ENCODE measurements at places on chromosomes 6 and 20. TPM values are rescaled to one million over a fixed set of nuclear protein-coding genes. Genes with fewer than 3 reads are reported as not detected.

DNA sequence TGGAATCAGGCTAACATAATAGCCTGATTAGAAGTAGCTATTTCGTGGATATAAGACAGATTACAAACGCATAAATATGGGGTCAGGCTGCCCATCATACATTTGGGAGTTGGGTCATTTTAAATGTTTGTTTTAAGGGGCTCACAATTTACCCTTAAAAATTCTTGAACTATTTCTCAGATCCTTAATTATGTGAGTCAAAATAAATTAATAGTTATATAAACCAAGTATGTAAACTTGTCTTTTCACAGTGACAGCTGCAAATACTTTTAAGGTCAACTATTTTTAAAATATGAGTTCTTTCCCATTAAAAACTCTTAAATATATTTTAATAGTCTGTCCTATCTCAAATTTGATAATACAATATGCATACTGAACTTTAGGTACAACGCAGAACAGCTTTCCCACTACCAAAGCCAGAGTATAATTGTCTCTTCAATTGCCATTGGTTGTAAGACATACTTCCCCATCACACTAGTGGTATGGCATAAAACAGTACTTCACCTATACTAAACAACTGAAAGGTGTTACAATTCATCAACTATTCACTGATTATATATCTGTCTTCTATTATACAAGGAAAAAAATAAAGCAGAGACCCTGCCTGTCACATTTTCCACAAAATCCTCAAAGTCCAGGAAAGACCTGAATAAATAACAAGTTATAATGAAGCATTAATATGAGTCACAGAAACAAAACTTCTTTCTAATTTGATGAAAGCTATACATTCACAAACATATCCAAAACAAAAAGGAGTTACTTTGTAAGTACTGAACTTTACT, 80.8 kb upstream of the COL21A1 start:
- no peak for DNase-seq

- no peak for DNase-seq
Observed at GRCh38 chr6:53822401-53823125, 27.8 kb downstream of the LRRC1 start.

- no peak for DNase-seq
Observed at GRCh38 chr6:31172973-31173384, 2.5 kb upstream of the POU5F1 start.

MOCS1 gene
- 22.9 TPM for total RNA-seq

ADAM33 gene
- total RNA-seq: 11.7 TPM

MACROD2 gene
- total RNA-seq: 73.0 TPM

DNA sequence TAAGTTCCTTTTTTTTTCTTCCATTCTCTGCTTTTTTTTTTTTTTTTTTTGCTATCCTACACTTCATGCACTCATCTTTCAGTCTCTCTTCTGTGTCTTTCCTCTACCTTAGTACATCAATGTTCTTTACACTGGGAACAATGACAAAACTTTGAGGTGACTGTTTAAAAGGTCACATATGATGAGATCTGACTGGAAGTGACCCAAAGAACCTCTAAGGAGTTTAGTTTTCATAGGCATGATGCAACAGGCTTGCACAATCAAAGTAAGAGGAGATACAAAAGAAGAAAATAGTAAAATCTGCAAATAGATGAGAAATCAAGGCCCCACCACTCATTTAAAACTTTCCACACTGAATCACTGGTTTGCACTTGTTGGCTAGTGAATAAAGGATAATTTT, 840.8 kb downstream of the TBC1D32 start:
- no peak for DNase-seq

DNA sequence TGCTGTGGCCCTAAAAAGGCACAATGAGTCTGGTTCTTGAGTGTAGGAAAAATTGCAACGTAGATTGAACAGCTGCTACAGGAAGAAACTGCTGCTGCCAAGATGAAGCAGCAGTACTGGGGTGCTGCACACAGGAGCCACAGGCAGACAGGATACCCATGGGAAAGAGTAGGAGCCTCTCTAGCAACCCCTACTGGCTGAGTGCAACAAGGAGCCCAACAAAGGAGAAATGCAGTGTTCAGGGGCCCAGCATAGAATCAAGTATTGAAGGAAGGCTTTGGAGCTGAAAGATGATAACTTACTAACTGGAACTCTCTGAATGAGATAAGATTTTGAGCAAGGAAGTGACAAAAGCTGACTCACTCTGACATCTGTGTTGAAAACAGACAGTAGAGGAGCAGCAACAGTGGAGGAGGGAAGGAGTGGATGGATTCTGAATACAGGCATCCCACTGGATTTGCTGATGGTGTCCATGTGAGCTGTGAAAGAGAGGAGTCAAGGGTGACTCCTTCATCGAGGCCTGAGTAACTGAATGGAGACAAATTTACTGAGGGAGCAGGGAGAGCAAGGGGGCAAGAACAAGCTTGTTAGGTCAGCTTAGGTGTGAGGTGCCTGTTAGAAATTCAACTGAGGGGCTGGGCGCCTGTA, 534.7 kb upstream of the JARID2 start:
- DNase-seq: no peak

STX11 gene
- total RNA-seq: 54.1 TPM

PRPF6 gene
- total RNA-seq: 57.2 TPM

DNA sequence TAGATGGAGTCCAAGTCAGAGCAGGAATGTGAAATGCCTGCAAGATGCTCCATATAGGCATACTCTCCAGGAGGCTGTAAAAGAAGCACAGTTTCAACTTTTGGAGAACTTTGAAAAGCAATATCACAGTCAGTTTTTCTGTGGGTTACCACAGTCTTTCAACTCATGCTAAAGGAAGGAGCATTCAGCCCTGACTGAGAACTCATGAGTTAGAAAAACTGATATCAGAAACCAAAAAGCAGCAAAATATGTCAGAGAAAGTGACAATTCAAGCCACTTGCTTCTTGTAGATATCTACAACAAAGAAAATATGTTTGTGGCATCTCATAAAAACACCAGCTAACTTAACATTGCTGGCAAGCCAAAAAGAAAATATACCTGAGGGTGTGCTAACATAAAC, 36.1 kb upstream of the PTCHD4 start:
- DNase-seq: no peak

DNA sequence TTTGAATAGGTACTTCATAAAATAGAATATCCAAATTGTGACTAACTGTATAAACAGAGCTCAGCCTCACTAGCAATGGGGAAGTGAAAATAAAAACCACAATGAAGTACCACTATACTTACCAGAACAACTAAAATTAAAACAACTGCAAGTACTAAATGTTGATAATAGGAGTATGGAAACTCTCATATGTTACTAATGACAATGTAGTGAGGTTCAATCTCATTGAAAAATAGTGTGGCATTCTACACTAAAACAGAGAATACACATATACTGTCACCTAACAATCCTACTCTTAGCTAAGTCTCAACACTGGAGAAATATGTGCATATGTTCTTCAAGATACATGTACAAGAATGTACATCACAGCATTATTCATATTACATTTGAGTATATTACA, 132.0 kb upstream of the CARMIL1 start:
- DNase-seq: no peak

DNA sequence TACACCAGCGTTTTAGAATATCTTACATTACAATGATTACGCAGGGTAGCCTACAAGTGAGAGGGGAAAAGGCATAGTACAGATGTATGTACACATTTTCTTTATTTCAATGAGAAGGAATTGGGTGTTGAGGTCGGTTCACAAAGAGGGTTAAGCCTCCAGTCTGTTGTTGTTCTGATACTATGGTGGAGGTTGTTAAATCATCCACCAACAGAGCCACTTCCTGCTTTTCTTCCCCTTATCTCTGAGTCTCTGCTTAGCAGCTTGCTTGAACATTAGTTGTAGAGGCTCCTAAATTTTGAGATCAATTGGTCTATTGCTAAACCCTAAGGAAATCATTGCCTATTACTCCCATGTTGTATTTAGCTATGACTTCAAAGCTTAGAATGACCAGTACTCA, 7.3 kb downstream of the RGS17 start:
- no peak for DNase-seq

GRCh38 chr20:63350196-63350595, 11.0 kb downstream of the CHRNA4 start:
- no peak for DNase-seq

PTCRA gene
- 9.8 TPM for total RNA-seq

- DNase-seq: no peak
Observed at GRCh38 chr6:164200071-164200470, 785.6 kb downstream of the QKI start.

TMEM74B gene
- 15.8 TPM for total RNA-seq

HLA-DRB1 gene
- total RNA-seq: 480 TPM

SCUBE3 gene
- 0.56 TPM for total RNA-seq

GRCh38 chr6:73631849-73632248, 21.9 kb downstream of the SLC17A5 start:
- no peak for DNase-seq

DNA sequence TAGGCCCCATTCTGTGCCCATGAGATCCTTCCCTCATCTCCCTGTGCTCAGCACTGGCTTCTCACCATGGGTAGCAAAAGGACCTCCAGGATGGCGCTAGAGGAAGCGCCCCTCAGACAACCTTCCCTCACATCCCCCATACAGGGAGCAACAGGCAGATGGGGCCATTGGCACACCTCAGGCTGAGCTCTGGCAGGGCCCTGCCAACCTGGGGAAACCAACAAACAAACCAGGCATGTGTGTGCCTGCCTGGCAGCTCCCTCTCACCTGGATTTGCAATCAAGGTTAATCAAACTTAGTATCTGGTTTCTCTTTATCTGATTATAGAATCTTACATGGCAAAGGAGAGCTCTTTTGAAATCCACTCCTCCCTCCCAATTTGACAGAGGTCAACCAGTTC, 134.9 kb downstream of the SLC23A2 start:
- no peak for DNase-seq

BAK1 gene
- 22.3 TPM for total RNA-seq

GRCh38 chr6:17212546-17213371, 68.4 kb upstream of the RBM24 start:
- no peak for DNase-seq

LY6G5C gene
- 2.9 TPM for total RNA-seq

HRH3 gene
- total RNA-seq: not detected

GRCh38 chr6:133757335-133757734, 131.6 kb upstream of the TCF21 start:
- no peak for DNase-seq

NQO2 gene
- total RNA-seq: 22.4 TPM

- no peak for DNase-seq
Observed at GRCh38 chr6:111832833-111833418, 40.3 kb downstream of the FYN start.

DNA sequence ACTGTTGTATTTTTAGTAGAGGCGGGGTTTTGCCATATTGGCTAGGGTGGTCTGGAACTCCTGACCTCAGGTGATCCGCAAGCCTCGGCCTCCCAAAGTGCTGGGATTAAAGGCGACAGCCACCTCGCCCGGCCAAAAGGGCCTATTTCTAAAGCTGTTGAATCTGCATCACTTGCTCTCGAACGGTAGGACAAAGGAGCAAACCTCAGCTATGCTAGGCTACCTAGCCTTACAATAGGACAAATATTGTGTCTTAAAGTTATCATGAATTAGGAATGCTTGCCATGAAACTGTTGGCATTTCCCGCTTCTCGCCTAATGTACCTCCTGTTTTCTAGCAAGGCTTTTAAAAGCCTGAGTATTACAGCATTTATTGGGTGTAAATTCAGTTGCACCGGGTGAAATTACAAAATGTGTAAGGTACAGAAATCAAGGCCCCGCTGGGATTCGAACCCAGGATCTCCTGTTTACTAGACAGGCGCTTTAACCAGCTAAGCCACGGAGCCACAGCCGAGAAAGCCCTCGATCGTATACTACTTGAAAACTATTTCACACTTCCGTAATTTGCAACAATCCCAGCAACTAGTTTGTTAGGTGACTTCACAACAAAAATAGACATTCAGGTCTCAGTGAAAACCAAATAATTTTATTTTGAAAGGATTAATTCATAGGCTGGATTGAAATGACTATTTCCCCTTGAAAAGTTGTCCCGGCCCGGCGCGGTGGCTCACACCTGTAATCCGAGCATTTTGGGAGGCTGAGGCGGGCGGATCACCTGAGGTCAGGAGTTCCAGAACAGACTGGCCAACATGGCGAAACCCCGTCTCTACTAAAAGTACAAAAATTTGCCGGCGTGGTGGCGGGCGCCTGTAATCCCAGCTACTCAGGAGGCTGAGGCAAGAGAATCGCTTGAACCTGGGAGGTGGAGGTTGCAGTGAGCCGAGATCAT, 211.6 kb upstream of the ZNF184 start:
- no peak for DNase-seq

DNA sequence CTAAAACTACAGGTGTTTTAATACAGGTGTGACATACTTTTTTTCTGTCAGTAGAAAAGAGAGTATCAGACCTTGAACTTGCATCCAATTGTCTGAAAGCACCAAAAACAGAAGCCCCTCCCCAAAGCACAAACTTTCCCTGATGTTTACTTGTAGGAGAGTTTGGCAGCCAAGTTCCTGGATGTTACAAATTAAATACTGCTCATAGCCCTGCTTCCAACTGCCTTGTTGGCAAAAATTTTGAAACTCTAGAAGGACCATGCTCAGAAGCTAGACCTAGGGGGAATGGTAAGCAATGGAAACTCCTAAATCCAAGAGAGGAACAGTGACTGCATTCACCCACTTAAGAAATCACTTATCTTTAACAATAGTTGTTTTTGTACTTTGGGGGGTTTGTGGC, 17.0 kb upstream of the ARG1 start:
- DNase-seq: no peak

RAET1L gene
- not detected for total RNA-seq

DNA sequence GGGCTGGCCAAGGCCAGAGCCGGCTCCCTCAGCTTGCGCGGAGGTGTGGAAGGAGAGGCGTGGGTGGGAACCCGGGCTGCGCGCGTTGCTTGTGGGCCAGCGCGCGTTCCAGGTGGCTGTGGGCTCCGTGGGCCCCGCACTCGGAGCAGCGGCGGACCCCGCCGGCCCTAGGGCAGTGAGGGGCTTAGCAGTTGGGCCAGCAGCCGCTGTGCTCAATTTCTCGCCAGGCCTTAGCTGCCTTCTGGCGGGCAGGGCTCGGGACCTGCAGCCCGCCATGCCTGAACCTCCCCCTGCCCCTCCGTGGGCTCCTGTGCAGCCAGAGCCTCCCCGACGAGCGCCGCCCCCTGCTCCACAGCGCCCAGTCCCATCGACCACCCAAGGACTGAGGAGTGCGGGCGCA, 108.4 kb downstream of the GMPR start:
- no peak for DNase-seq

TCFL5 gene
- 8.2 TPM for total RNA-seq

DNA sequence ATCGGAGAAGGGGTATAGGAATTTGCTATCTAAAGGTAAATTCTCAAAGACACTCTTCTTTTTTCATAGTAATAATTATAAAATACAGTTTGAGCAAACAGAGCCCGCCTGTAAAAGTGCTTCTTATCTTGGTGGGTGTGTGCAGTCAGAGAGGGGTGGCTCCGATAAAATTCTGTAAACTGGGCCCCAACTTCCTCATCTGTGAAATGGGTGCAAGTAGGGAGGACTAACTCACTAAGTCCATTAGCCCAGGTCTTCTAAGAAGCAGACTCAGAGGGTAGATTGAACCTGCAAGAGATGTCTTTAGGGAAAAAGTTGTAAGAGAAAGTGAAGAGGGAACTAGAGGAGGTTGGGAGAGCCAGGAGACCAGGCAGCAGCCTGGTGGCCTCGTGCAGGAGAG, 245.8 kb upstream of the RREB1 start:
- DNase-seq: no peak

GRCh38 chr20:31797364-31797763, 21.8 kb upstream of the MYLK2 start:
- DNase-seq: no peak

All from lower lobe of right lung (tissue), 2 donors.